ENCODE measurements at places on chromosomes 1 and 21.

- no peak for DNase-seq
Measured at GRCh38 chr1:178919581-178919980, 48.7 kb upstream of the ANGPTL1 start.

DNA sequence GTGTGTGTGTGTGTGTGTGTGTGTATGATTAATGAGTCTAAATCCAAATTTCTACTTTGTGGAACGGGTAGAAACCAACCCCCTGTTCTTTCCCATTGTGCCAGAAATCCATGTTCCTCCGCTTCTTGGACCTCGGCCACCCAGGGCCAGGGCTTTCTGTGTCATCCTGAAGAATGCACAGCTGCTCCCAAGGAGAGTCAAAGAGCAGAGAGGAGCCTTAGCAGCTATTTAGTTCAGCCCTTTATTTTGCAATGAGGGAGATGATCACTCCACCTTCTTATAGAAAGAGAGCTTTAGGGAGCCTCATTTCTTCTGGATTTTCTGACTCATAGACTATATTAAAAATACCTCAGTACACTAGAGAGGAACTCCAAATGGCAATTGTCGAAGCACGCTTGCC is 489.3 kb upstream of the VAMP3 start:
- no peak for DNase-seq

GRCh38 chr21:31351438-31351837 is 7.4 kb upstream of the TIAM1 start:
- no peak for DNase-seq

DNA sequence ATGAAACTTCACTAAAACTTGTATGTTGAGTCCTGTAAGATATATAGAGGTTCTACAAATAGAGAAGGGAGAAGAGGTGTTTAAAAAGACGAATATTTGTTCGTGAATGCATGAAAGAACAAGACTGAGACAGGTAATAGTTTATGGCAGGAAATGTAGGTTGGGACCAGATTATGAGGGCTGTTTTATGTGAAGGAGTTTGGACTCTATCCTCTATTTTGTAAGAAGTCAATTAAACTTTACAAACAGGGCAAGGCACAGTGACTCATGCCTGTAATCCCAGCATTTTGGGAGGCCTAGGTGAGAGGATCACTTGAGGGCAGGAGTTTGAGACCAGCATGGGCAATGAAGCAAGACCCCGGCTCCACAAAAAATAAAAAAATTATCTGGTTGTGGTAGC is 5.7 kb downstream of the SLC35A3 start:
- no peak for DNase-seq

DNA sequence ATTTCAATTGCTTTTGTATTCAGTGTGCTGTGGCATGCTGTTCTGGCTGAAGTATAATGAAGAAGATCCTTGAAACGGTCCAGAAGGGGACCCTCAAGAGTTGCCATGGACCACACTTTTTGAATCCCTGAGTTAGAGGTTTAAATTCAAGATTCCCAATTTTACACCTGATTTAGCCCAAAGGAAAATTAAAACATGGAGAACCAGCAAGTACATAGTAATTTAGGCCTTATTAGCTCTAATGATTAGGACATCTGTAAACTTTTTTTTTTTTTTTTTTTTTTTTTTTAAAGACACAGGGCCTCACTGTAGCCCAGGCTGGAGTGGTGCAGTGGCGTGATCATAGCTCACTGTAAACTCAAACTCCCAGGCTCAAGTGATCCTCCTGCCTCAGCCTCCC is 107.3 kb downstream of the ENAH start:
- no peak for DNase-seq
